ENCODE measurements at places on chromosomes 11 and 22.

GRCh38 chr11:79963856-79964645 is 523.2 kb upstream of the TENM4 start:
- no peak for DNase-seq

GRCh38 chr11:105610871-105611571 is 1.1 kb downstream of the GRIA4 start:
- DNase-seq: no peak

DNA sequence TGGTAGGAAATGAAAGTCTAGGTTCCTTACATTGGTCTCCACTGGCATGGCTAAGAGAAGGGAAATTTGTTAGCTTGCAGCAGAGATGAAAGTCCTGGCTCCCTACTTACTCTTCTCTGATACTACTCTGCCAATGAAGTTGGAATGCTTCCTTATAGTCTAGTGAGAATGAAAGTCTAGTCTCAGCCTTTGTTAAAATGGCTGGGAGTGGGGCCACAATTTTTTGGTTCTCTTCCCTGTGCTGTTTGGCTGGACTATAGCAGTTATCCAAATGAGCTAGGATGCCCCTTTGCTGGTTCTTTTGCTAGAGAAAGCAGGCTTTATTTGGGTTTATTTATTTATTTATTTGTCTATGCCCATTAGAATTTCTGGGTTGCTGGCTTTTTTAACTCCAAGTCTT is 414.3 kb downstream of the AASDHPPT start:
- DNase-seq: no peak

DNA sequence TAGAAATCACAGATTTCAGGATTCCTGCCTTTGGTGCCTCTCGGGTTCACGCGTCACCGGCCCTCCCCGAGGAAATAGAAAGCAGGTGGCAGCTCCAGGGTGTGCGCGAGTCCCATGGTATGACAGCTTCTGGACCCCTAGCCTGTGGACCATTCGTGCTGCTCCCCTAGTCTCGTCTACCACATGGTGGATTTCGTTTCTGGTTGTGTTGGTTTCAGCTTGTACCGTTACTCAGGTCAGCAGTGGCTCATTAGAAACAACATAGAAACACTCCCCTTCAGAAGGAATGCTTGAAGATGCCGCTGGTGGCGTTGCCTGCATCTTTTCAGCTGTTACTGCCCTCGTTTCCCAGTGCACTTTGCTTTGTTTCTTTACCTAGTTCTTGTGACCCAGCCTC is 700 bp downstream of the TTC17 start:
- DNase-seq: no peak
